ENCODE measurements at places on chromosomes 7 and 10.

DNA sequence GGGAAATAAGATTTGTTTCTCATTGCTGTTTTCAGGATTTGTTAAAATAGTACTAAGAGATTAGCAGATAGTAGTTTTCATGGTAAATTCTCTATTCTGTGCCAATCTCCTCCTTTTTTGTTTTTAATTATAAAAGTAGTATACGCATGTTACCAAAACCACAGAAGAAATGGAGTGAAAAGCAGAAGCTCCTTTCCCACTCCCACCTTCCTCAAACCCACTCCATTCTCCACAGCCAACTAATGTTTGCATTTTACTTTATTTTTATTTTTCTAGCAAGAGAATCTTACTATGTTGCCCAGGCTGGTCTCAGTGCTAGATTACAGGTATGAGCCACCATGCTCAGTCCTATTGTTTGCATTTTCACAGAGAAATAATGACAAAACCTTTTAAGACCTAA is 4.5 kb upstream of the LRMDA start:
- no peak for DNase-seq

DNA sequence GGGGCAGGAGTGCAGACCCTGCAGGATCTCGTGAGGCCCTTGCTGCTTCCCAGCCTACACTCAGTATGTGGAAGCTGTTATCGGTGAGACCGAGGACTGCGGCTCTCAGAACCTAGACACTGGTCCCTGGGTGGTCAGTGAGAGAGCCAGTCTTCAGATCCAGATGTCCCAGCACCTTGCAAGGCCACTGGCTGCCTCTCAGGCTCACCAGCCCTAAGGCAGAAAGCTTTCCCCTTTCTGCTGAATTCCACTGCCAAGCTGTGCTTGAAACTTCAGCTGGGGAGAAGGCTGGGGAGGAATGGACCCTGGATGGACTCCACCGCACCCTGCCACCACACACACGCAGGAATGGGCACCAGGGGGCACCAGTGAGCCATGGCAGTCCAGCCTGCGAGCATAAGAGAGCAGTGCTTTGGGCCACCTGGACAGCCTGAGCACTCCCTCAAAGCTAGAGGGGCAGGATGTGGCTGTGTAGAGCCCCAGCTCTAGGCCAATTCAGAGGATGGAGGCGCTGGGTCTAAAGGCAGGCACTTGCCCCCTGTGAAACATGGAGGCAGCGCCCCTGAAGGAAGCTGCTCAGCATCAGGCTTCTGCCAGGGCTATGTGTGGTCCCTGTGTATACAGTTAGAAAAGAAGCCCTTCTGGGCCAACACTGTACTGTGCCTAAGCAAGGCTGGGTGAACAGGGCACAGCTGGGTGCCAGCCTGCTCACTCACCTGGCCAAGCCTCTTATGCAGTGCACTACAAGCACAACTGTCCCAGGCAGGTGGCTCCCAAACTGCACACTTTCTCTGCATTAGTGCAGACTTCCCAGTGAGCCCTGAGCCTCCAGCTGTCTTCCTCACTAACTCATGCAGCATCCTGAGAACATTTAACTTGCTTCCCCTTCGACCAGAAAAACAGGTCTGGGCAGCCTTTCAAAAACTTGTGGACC is 21.6 kb downstream of the TMEM72 start:
- DNase-seq = peak; percentile 81

GRCh38 chr10:23694921-23695824 is 256.3 kb downstream of the OTUD1 start:
- DNase-seq = no peak

GRCh38 chr7:153475239-153475638 is 577.0 kb upstream of the DPP6 start:
- DNase-seq = no peak

DNA sequence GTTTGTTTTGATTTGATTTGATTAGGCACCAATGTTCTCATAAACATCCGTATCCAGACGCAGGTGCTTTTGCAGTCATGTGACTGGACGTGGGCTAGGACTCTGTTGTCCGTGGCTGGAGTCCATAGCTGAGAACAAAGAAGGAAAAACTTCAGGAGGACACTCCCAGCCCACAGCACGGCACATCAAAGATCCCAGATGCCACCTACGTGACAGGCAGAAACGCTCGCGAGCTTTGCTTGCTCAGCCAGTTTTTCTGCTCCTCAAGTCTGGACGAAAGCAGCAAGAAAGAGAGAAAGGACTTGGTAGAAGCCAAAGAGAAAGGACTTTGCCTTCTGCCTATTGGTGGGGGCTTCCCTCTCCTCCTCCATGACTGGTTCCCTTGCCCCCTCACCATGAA is 6.9 kb upstream of the ZKSCAN1 start:
- no peak for DNase-seq

GRCh38 chr10:43667761-43668386 is 19.2 kb upstream of the ZNF32 start:
- no peak for DNase-seq
